ENCODE measurements at places on chromosomes 1 and 21.

GRCh38 chr1:204799630-204800029, 71.0 kb upstream of the NFASC start:
- no peaks in the 10 kb centered on the region for H3K36me3 ChIP-seq
- no peaks in the 10 kb centered on the region for H3K4me1 ChIP-seq
- DNase-seq: no peak
- no peak overlapping the region for H3K4me3 ChIP-seq
- no peak overlapping the region for H3K27ac ChIP-seq

DNA sequence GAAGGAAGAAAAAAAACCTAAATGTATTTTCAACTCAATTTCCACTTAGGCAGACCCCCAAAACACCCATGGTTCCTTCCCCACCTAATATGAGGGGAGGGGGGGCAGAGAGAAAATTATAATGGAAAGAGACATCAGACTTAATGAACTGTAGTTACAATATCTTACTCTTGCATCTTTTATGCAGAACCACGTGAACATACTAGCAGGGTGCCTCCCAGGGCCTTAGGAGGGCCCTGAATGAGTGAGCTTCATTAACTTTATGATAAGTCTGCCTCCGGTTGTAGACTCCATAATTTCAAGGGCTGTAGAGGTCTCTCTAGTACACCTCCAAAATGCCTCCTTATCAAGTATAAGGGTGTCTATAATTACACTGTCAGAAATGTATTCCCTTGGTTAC, 11.3 kb upstream of the KIRREL1 start:
- H3K36me3 ChIP-seq: no peaks in the 10 kb centered on the region
- peaks cover 8% of the 10 kb centered on the region for H3K27me3 ChIP-seq
- no peak overlapping the region for H3K4me3 ChIP-seq
- no peak overlapping the region for H3K27ac ChIP-seq
- DNase-seq: no peak

GRCh38 chr21:45859041-45859761, 122.4 kb upstream of the COL6A1 start:
- no peaks in the 10 kb centered on the region for H3K27me3 ChIP-seq
- no peak overlapping the region for H3K4me3 ChIP-seq
- no peaks in the 10 kb centered on the region for H3K4me1 ChIP-seq
- no peak overlapping the region for H3K27ac ChIP-seq

DNA sequence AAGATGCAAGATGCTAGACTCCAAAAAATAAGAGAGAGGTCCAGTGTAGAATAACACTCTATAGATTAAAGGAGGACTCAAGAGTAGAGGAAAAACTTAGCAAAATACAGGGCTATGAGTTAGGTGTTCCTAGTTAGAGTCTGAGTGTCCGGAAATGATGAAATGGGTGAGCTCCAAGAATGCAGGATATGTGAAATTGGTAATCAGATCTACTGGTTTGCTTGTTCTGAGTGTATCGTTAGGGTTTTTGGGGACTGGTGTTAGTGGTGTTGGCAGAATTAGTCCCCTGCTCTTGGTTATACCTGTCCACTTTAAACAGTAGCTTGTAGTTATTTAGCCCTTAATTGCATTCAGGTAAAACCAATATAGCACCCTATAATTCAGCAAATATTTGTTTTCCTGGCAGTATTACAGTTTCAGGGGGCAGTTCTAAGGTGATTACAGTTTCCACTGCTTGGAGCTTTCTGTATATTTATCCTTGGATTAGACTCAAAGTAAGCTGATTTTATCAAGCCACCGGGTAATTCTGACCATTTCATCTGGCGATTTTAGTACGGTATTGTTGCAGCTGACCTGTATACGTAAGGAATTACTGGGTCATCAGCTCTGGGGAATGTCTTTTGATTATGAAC, 332.7 kb downstream of the CHRM3 start:
- H3K27me3 ChIP-seq: no peaks in the 10 kb centered on the region
- no peaks in the 10 kb centered on the region for H3K36me3 ChIP-seq
- no peak overlapping the region for H3K27ac ChIP-seq
- DNase-seq: no peak
- H3K4me3 ChIP-seq: no peak overlapping the region

GRCh38 chr1:43309405-43310025, 8.7 kb downstream of the TIE1 start:
- no peaks in the 10 kb centered on the region for H3K4me1 ChIP-seq
- H3K36me3 ChIP-seq: no peaks in the 10 kb centered on the region
- no peak overlapping the region for H3K27ac ChIP-seq
- H3K27me3 ChIP-seq: no peaks in the 10 kb centered on the region

DNA sequence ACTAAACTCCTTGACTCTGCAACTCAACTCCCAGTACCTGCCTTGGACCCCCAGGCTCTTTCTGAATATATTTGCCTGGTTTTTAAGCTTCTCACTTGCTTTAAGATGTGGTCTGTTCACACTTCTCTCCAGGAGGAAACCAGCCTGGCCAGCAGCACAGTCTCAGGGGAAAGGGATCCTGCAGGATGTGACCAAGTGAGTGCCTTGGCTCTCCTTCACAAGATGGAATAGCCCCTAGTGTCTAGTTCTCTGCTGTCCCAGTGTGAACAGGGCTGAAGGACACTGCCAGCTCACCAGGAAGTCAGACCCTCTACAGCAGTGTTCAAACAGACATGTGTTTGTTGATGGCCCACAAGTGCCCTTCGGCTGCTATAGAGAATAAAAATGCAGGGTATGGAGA, 32.9 kb downstream of the CD244 start:
- no peak overlapping the region for H3K4me3 ChIP-seq
- no peaks in the 10 kb centered on the region for H3K36me3 ChIP-seq
- H3K4me1 ChIP-seq: no peaks in the 10 kb centered on the region
- H3K27ac ChIP-seq: no peak overlapping the region
- H3K27me3 ChIP-seq: no peaks in the 10 kb centered on the region

DNA sequence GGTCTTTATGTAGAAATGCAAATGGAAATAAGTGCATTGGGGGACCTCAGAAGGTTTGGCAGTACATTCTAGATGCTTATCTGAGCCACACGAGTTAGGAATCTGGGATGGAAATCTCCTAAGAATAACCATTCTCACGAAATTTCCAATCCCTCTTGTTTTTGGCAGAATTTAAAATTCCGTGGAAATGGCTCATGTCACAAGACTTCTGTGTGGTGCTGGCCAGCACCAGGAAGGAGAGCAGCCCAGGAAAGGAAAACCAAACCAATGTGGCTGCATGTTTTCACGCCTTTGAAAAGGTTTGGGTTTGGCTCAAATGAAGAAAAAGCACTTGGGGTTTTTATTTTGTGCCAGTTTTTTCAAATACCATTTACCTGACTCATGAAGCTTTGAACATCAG, 80.1 kb upstream of the KCNK2 start:
- H3K27me3 ChIP-seq: no peaks in the 10 kb centered on the region
- no peak overlapping the region for H3K4me3 ChIP-seq
- no peak for DNase-seq
- H3K36me3 ChIP-seq: no peaks in the 10 kb centered on the region
- no peak overlapping the region for H3K27ac ChIP-seq

GRCh38 chr1:55073187-55073916, 34.0 kb downstream of the PCSK9 start:
- H3K27me3 ChIP-seq: no peaks in the 10 kb centered on the region
- H3K27ac ChIP-seq: no peak overlapping the region
- DNase-seq: no peak
- no peaks in the 10 kb centered on the region for H3K4me1 ChIP-seq

DNA sequence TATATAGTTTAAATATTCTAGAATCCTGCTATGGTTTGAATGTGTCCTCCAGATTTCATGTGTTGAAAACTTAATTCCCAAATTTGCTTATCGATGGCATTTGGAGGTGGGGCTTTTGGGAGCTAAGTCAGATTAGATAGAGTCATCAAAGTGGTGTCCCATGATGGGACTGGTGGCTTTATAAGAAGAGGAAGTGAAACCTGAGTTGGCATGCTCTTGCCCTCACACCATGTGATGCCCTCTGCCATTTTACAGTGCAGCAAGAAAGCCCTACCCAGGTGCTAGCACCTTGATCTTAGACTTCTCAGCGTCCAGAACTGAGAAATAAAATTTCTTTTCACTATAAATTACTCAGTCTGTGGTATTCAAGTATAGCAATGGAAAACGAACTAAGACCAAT, 111.3 kb downstream of the TGFB2 start:
- H3K27me3 ChIP-seq: no peaks in the 10 kb centered on the region
- no peak overlapping the region for H3K4me3 ChIP-seq
- H3K27ac ChIP-seq: no peak overlapping the region
- no peak for DNase-seq
- peaks cover 40% of the 10 kb centered on the region for H3K4me1 ChIP-seq

DNA sequence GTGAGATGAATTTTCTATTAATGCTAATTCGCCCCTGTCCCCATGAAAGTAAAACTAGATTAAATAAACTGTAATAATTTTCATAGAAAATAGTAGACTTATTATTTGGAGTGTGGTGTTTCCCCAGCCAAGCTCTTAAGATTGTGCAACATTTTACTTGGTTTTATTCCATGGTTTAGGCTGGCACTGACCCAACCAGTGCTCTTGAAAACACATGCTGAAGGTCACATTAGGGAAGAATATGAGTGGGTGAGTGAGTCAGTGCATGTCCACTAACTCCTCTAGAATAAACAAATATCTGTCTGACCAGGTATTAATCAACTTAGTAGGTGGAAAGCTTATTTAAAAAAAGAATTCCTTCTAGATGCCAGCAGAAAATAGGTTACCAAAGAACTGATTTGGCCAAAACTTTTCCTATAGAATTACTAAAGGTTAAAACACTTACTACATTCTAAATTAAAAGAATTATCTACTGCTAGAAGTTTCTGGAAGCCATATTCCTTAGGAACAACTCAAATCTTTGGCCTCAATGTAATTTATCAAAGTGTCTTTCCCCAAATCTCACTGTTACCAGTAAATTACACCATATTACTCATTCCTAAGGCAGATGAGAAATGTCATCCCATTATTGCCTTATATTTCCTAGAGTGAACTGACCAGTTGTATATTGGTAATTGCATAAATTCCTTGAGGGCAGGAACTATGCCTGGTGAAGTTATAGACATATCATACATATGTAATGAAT, 89.7 kb upstream of the RGS1 start:
- peak; percentile 78 for DNase-seq
- H3K4me1 ChIP-seq: peaks cover 16% of the 10 kb centered on the region
- H3K36me3 ChIP-seq: no peaks in the 10 kb centered on the region
- H3K27me3 ChIP-seq: no peaks in the 10 kb centered on the region
- H3K4me3 ChIP-seq: no peak overlapping the region

DNA sequence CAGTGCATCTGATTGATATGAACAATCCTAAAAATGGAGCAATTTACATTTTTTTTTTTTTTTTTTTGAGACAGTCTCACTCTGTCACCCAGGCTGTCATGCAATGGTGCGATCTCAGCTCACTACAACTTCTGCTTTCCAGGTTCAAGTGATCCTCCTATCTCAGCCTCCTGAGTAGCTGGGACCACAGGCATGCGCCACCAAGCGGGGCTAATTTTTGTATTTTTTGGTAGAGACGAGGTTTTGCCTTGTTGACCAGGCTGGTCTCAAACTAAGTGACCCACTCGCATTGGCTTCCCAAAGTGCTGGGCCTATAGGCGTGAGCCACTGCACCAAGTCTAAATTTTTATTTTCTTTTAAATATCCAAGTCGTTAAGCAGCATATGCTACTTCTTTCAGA, 109.0 kb downstream of the FAF1 start:
- H3K27me3 ChIP-seq: no peaks in the 10 kb centered on the region
- H3K4me3 ChIP-seq: no peak overlapping the region
- no peaks in the 10 kb centered on the region for H3K36me3 ChIP-seq
- DNase-seq: no peak
- no peaks in the 10 kb centered on the region for H3K4me1 ChIP-seq
- no peak overlapping the region for H3K27ac ChIP-seq

GRCh38 chr1:238329671-238330070, 438.9 kb upstream of the ZP4 start:
- no peak overlapping the region for H3K27ac ChIP-seq
- H3K36me3 ChIP-seq: no peaks in the 10 kb centered on the region
- H3K27me3 ChIP-seq: no peaks in the 10 kb centered on the region
- no peak overlapping the region for H3K4me3 ChIP-seq
- no peaks in the 10 kb centered on the region for H3K4me1 ChIP-seq

DNA sequence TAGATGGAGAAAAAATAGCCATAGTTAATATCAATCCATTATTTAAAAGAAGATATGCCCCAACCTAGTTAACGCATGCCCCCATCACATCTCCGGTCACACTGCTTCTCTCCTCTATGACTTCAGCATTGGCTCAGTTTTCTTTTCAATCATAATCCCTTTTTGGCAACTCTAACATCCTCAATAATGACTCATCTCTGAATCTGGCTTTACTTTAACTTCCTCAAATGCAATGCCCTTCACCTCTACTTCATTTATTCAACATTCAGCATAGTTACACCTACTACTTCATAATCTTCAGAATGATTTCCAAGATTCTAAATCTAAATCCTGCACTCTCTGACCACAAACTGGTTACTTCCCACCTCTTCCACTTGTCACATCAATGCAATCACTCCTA, 417.3 kb downstream of the USH2A start:
- H3K36me3 ChIP-seq: no peaks in the 10 kb centered on the region
- H3K27me3 ChIP-seq: no peaks in the 10 kb centered on the region
- H3K4me3 ChIP-seq: no peak overlapping the region
- H3K4me1 ChIP-seq: no peaks in the 10 kb centered on the region

DNA sequence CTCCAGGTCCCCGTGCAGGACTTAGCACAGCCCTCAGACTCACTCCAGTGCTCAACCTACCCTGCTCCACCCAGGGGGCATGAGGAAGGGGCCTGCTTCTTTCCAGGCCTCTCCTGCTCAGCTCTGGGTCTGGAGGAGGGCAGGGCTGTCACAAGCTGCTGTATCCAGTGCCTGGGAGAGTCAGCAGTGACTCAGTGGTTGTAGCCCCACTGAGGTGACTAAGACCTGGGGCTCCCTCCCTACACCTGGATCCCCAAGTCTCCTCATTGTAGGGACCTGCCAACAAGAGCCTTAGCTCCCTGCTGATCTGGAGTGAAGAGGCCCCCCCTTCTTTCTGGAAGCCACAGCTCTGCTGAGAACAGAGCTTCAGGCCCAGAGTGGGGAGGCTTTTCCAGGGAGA, 36.1 kb upstream of the FAM131C start:
- no peak overlapping the region for H3K4me3 ChIP-seq
- H3K36me3 ChIP-seq: no peaks in the 10 kb centered on the region
- H3K4me1 ChIP-seq: peaks cover 19% of the 10 kb centered on the region
- no peak overlapping the region for H3K27ac ChIP-seq

DNA sequence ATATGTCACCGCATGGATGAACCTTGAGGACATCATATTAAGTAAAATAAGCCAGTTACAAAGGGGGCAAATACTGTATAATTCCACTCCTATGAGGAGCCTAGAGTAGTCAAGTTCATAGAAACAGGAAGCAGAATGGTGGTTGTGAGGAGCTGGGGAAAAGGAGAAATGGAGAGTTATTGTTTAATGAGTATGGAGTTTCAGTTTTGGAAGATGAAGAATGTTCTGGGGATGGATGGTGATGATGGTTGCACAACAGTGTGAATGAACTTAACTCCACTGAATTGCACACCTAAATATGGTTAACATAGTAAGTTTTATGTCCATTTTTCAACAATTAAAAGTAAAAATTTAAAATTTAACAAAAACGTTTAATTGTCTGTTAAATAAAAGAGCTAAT, 220.9 kb upstream of the JUN start:
- no peaks in the 10 kb centered on the region for H3K36me3 ChIP-seq
- H3K27me3 ChIP-seq: no peaks in the 10 kb centered on the region
- peaks cover 4% of the 10 kb centered on the region for H3K4me1 ChIP-seq
- no peak overlapping the region for H3K27ac ChIP-seq
- no peak overlapping the region for H3K4me3 ChIP-seq
